ENCODE measurements at places on chromosomes 12 and 14.

DNA sequence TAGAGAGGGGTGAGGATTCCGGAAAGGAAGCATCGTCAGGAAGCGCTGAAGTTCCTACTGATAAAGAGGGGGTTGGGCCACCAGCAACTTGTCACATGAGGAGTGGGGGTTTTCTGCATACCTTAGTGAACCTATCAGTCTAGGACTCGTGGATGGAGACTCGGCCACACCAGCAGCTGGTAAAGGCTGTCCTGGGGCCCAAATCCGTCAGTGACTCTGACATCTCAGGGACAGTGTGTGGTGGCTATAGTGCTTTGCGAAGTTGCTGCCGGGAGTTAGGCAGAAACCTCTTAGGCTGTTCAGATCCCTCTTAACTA is 16.4 kb downstream of the RNASE2 start:
- no peak for DNase-seq

GRCh38 chr14:50762931-50763300 is 68.0 kb downstream of the NIN start:
- DNase-seq, result no peak

DNA sequence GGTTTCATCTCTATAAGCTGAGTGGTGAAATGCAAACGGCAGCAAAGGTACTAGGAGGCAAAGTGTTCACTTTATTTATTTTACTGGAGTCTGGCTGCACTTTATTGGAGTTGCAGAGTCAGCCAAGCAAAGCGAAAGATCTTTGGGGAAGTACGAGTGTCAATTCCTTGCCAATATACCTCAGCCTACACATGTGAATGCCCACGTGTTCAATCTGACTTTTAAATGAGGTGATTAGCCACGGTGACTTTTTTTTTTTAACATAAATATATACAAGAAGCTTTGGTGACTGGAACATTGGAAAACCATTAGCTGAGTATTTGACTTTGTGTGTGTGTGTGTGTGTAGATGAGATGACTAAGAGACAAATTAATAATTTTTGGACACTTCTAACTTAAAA is 178.8 kb downstream of the NTS start:
- no peak for DNase-seq

GRCh38 chr14:32702562-32702961 is 236.1 kb upstream of the NPAS3 start:
- peak; percentile 81 for DNase-seq

DNA sequence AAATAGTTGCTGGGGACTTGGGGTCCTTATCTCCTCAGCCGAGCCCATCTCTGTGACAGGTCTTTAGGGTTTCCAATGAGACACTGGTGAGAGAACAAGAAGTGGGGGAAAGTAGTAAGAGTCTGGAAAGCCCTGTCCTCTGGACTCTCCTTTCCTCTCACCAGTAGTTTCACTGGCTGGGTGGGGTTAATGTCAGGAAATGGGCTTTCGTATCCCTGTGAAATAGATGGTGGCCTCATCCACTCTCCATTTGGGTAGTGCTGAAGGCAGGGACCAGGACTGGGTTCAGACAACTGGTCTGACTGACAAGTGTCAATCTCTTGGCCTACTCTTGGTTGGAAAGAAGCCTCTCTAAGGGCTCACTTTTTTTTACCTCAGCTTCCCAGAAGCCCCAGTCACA is 7.5 kb downstream of the ZNF385A start:
- DNase-seq, result no peak

GRCh38 chr14:38836539-38836938 is 266.5 kb downstream of the SEC23A start:
- DNase-seq, result no peak

- DNase-seq, result no peak
Measured at GRCh38 chr12:58938440-58938839, 18.1 kb upstream of the LRIG3 start.

- DNase-seq, result no peak
Measured at GRCh38 chr12:108098374-108098773, 30.7 kb upstream of the WSCD2 start.

DNA sequence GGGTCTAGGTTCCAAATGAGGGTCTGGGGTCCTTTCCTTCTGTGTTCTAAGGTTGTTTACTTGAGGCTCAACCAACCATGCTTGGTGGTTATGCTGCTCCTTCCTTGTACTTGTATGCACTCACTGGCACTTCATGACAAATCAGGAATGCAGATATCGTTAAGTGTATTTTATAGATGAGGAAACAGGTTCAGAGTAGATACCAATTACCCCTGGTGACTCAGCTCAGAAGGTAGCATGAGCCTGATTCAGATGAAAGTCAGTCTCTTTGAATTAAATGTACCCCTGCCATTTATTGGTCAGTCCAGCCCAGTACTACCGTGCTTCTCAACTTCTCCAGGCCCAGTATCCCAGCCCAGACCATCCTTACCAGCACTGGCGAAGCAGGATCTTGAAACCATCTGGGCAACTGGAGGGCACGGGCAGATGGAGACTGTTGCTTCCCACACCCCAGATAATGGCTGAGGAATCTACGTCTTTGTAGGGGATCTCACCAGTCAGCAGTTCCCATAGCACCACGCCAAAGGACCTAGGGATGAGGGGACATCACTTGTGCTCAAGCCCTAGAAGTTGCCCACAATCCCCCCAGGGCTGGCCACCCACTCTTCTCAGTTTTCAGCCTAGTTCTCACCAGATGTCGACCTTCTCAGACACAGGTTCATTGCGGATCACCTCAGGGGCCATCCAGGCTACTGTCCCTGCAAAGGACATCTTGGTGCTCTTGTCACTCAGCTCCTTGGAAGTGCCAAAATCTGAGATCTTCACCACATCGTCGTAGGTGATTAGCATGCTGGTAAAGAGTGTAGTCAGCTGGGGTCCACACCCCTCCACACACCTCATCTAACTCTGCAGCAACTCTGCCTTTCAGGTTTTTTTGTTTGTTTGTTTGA is 14.3 kb downstream of the MAP3K12 start:
- DNase-seq, result peak; percentile 14

GRCh38 chr12:26833743-26834490 is 923 bp upstream of the ITPR2 start:
- DNase-seq, result peak; percentile 37

DNA sequence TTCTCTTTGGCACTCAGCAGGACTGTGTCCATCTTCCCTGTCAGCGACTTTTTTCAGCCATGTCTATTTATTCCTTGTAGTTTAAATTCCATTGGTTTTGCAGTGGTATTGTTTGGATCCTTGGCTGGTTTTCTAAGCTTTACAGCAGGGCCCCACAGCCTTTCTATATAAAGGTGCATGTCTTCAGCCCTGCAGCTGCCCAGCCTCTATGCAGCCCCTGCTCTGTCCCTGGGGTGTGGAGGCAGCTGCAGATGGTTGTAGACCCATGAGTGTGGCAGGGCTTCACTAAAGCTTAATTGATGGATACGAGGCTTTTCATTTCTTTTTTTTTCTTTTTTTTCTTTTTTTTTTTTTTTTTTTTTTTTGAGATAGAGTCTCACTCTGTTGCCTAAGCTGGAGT is 29.7 kb downstream of the SFSWAP start:
- DNase-seq, result no peak

DNA sequence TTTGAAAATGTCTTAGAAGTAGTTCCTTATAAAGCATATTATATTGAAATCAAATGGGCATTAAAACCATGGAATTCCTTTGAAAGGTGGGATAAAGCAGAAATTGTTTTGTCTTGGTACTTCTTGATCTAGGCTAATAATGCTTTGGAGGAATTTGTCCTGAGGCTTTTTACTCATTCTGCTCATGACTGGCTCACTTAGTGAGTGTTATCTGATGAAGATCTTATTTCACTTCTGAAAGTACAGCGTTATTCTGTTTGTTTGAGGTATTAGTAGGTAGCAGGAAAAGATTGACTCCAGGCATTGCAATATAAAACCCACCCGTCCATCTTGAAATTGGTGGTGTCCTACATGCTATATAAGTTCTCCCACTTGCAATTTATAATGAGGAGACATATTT is 5.5 kb downstream of the C12orf71 start:
- DNase-seq, result no peak

DNA sequence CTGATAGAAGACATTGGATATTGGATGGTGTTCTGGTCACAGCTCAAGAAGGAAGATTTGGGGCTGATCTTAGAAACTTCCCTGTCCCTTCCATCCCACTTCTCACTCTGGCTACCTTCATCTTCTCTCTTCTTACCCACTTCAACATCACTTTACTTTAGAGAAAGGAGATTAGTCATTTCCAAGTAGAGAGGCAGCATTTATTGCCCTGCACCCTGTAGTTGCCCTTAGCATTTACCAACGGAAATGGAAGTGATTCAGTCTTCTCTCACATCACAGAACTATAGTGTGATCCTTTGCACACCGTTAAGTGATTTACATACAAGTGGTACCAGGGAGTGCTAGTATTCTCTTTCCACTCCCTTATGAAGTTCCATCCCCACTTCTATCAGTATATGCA is 52.4 kb downstream of the PHLDA1 start:
- DNase-seq, result no peak

- no peak for DNase-seq
Measured at GRCh38 chr14:36580141-36580855, 2.1 kb downstream of the NKX2-8 start.

All from right hindlimb (tissue), 1 donor.